ENCODE measurements at places on chromosomes 5 and 9.

- DNase-seq, result no peak
Observed at GRCh38 chr5:50658246-50658645, 8.2 kb upstream of the PARP8 start.

GRCh38 chr9:136835162-136835931 lies 6.9 kb upstream of the AJM1 start:
- DNase-seq, result no peak

GRCh38 chr5:160231783-160232342 lies 2.6 kb downstream of the FABP6 start:
- DNase-seq, result no peak

GRCh38 chr5:90135779-90136378 lies 273.7 kb downstream of the CETN3 start:
- DNase-seq, result no peak

DNA sequence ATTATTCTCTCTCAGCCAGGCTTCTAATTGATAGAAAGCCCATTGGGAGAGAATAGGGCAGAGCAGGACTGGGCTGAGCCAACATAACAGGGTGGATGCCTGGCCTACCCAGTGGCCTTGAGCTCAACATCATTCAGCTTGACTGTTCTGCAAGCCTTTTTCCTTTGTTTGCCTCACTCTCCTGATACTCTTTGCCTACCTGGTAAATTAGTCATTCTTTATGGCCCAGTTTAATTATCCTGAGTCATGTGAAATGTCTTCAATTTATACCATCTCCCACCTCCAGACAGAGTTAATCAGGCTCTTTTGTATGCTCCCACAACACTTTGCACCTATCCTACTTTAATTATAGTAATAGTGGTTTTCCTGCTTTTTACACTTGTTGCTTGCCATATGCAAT lies 13.6 kb downstream of the GLRA1 start:
- no peak for DNase-seq

GRCh38 chr9:97847474-97848214 lies 5.4 kb upstream of the FOXE1 start:
- DNase-seq, result no peak

GRCh38 chr9:114806526-114806900 lies 674 bp upstream of the TNFSF15 start:
- DNase-seq, result no peak

DNA sequence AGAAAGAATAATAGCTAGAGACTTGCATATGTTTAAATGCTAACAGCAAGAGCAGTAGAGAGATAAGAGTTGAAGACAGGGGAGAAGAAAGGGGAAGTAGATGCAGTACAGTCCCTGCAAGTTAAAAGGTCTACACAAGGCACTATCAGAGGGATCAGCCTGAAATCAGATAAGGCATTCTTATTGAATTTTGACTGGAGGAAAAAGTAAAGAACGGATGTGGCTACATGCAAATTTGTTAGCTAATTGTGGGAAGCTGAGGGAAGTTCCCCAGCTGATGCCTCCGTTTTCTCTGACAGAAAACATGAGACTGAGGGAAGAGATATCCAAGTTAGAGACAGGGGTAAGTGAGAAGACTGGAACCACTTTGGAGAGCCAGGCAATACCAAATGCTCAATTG lies 12.9 kb upstream of the RHOBTB3 start:
- peak; percentile 82 for DNase-seq

GRCh38 chr5:80667384-80667783 lies 12.6 kb upstream of the DHFR start:
- no peak for DNase-seq

- DNase-seq, result no peak
Observed at GRCh38 chr9:34802916-34803315, 93.0 kb upstream of the CCL21 start.

GRCh38 chr5:5738797-5739489 lies 316.5 kb downstream of the ICE1 start:
- DNase-seq, result no peak

DNA sequence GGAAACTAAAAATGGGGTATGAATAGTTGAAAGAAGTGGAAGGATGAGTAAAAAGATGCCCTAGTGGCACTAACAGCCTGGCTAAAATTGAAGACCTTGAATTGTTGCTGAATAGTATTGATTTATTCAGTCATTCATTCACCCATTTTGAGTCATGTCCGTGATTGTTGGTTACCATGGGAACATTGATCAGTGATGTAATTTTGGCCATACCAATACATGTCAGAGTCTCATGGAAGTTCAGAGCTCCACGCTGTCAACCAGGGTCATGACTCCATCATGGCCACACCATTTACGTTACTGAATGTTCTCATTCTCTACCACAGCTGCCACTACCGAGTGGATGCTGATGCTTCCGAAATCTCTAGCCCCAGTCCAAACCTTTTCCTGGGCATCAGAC lies 62.5 kb upstream of the FOXE1 start:
- no peak for DNase-seq

DNA sequence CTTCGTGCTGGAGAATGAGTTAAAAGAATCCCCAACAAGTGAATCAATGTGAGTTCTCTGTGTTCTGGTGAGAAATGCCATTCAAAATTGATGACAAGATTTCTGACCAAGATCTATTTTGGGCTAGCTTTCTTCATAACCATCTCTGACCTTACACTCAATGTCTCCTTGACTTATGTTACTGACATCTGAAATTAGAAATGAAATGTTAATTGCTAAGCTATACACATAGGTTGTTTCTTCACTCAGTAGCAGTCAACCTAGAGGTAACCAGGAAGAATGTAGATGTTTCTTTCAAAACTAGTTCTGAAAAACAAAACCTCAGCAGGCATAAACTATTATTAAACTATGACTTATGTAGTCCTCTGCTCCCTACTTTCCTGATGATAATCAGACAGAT lies 2220.7 kb upstream of the C9orf72 start:
- no peak for DNase-seq

GRCh38 chr5:137997726-137998213 lies 35.1 kb downstream of the FAM13B start:
- DNase-seq, result no peak

GRCh38 chr5:82156874-82157273 lies 121.3 kb downstream of the RPS23 start:
- DNase-seq, result peak; percentile 30

GRCh38 chr5:93304456-93305250 lies 276.4 kb downstream of the NR2F1-AS1 start:
- no peak for DNase-seq

DNA sequence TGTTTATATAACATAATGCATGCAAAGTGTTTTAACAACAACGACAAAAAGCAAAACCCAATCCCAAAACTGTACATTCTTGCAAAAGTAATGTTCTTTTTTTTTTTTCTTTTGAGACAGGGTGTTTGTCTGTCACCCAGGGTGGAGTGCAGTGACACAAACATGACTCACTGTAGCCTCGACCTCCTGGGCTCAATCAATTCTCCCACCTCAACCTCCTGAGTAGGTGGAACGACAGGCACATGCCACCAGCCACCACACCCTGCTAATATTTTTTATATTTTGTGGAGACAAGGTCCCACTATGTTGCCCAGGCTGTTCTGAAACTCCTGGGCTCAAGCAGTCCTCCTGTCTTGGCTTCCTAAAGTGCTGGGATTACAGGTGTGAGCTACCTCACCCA lies 13.6 kb upstream of the HAVCR1 start:
- no peak for DNase-seq

DNA sequence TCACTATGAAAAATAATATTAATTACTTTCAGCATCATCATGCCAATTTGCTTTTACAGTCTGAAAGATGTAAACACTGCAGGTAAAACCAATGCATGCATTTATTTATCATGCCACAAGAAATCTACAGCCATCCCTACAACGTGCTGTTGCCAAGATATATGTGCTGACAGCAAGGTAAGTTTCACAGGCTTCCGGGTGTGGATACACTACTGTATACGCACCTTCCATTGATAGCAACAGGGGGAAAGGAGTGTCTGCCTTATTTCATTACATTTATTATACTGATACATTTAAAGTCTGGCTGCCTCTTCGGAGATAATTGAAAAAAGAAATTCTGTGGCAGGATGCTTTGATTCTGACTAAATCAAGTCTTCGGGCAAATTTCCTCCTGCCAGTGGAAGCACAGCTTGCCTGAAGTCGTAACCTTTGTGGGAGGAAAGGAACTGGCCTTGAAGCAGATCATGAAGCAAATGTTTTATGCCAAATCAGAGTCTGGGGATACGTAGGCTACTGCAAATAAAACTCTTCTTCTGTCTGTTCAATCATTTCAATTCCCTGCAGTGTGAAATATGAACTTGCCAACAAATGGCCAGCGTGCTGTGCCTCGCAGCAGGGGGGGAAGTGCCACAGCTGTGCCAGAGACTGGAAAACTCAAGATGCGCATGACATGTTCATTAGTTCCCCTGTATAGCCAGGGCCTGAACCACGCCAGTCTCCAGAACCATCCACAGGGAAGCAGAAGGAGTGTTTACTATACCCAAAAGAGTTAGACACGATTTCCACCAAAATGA lies 268.1 kb downstream of the EFNA5 start:
- no peak for DNase-seq

- DNase-seq, result no peak
Observed at GRCh38 chr9:97985058-97985861, 2.1 kb downstream of the ANP32B start.

DNA sequence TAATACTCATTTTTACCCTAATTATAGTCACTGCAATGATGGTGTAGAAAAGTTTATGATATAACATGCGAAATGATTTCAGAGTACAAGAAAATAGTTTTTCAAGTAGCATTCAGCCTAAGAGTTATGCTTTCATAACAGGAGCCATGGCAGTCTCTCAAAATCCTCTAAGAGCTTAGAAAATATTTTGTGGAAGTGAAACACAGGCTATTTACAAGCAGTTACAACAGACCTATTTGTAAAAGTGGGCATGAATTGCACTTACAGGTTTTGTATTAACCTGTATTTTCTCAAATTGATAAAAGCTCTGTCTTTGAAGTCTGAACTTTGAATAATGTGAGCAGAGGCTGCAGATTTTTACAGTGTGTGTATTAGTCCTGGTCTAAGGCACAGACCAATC lies 523.3 kb downstream of the LRRC70 start:
- DNase-seq, result no peak

GRCh38 chr5:141669520-141669919 lies 12.5 kb downstream of the ARAP3 start:
- DNase-seq, result no peak

GRCh38 chr9:121206516-121207370 lies 5.1 kb upstream of the RAB14 start:
- no peak for DNase-seq

GRCh38 chr5:60274747-60275146 lies 381.2 kb upstream of the PDE4D start:
- DNase-seq, result no peak

DNA sequence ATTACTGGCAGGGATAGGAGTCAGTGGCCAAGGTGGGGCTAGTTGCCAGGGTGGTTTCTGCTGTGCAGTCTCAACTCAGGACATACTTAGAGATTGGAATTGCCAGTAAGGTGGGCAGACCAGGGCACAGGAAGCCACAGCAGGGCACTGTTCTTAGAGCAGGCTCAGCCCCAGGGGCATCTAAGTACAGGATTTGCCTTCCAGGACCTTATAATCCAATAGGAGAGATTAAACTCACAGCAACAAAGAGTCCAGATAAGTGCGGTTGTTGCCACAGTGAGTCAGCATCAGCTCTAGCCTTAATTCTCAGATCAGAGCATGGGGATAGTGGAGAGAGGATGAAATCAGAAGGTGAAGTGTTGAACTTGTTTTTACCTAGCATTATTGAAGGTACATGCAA lies 265.8 kb upstream of the TRPC7 start:
- DNase-seq, result peak; percentile 56

- DNase-seq, result no peak
Observed at GRCh38 chr5:127799293-127799905, 96.2 kb downstream of the CCDC192 start.

GRCh38 chr9:113631871-113632665 lies 168.5 kb downstream of the RGS3 start:
- no peak for DNase-seq

- DNase-seq, result no peak
Observed at GRCh38 chr5:74396913-74397622, 243.5 kb downstream of the ENC1 start.

DNA sequence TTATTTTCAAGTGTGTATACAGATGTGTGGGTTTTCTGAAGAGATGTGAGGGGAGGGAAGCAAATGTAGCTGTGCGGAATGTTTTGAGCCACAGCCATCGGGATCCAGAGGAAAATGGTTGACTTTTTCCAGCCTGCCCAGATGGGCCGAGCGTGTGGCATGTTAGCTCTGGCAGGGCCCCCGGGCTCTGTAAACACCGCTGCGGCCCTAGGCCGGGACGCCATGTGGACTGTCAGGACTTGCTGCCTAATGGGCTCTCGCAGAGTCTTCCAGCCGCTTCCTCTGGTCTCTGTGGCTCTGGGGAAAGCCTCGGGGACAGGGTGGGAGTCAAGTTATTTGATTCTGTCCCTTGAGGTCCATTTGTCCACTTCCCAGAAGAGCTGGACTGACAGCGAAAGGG lies 109.6 kb upstream of the PTCH1 start:
- DNase-seq, result no peak

GRCh38 chr5:3025392-3025791 lies 273.9 kb upstream of the IRX2 start:
- no peak for DNase-seq

DNA sequence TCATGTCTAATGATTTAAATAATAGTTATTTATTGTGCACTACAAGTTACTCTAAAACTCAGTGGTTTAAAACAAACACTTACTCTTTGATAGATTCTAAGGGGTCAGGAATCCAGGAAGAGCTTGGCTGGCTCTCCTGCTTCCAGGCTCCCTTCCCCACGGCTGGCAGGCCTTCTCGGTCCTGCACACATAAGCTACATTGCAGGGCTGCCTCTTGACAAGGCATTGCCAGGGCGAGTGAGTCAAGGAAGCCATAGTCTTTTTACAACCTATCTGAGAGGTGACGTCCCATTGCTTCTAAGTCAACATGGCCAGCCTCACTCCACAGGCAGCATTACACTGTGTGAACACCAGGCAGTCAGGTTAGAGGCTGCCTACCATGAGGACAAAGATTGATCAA lies 119.8 kb downstream of the AUH start:
- no peak for DNase-seq

- no peak for DNase-seq
Observed at GRCh38 chr5:124252191-124252638, 494.2 kb downstream of the ZNF608 start.

- no peak for DNase-seq
Observed at GRCh38 chr9:76424491-76424890, 30.3 kb upstream of the RFK start.

GRCh38 chr9:69097064-69097463 lies 61.5 kb downstream of the FXN start:
- no peak for DNase-seq

All from common myeloid progenitor, CD34-positive (primary cell).